T-helper 2 cell treated with Interferon-gamma antibody and Interleukin-4, amounts not matched to agents 5 μg/mL and 100 μg/mL, for 36 hours (primary cell): ENCODE measurements at places on chromosomes 2 and 18.

GRCh38 chr2:236052926-236053821, 115.0 kb downstream of the GBX2 start:
- no peak for DNase-seq

GRCh38 chr2:20599001-20599600, 51.8 kb downstream of the HS1BP3 start:
- DNase-seq = no peak

DNA sequence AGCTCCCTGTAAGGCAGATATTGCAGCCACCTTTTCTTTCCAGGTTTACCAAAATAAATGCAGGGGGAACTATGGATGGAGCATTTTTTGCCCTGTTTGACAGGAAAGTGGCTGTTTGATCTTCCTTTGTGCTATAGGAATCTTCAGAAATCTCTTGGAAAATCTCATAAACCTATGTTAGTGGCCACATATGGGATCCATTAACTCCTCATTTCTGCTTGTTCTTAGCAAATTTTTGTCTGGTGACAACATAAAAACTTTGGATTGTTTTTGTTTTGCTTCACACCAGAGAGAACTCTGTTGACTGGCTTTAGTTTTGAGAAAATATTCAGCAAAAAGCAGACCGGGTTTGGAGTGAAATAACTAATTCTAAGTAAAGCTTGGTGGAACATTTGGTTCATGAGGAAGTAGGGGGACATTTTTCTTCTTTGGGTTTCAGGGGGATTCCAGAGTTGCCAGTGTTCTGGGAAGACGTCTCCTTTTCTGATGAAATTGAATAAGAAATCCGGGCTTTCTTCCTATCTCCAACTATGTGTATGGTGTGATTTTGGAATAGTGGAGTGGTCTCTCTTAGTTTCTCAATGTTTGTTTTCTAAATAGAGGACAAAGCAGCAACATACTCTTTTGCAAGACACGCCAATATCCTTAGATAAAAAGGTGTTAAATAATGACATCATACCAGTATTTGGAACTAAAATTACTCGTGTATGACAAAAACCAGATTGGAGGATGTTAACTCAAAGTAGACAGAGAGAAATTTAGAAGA, 174.4 kb downstream of the ICOS start:
- no peak for DNase-seq

- no peak for DNase-seq
These were observed 58.4 kb upstream of the CERS6 start for GRCh38 chr2:168397629-168398028.

DNA sequence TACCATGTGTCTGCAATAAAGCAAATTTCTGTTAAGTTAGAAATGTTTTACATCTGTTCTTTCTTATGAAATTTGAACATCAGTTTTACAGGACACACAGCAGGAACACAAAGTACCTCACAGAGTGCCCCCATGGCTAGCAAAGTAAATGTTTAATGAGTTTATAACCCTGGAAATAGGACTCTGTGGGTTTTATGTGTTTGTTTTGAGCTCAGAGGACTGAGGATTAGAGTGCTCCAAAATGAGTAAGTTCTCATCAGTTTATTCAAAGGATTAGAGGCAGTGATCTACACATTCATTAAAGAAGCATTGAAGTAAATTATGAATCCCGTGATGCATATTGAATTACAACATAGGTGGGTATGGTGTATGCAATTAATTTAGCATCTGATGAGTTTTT, 281.8 kb downstream of the GULP1 start:
- DNase-seq = no peak

- DNase-seq = no peak
These were observed 41.2 kb downstream of the SRD5A2 start for GRCh38 chr2:31539505-31539904.

GRCh38 chr2:7338961-7339360, 421.7 kb downstream of the RNF144A start:
- DNase-seq = no peak

GRCh38 chr2:127624756-127625571, 21.0 kb upstream of the GPR17 start:
- DNase-seq = no peak

GRCh38 chr2:102839668-102840388, 78.0 kb downstream of the TMEM182 start:
- DNase-seq = no peak
